NCI-H2227 treated with DMSO at 0.1 percent for 48 hours (cell line): ENCODE measurements at places on chromosomes 3 and 15.

- DNase-seq = no peak
Observed at GRCh38 chr3:15305359-15305844, 27.0 kb downstream of the SH3BP5 start.

- no peak for DNase-seq
Observed at GRCh38 chr15:31082771-31083369, 18.7 kb downstream of the TRPM1 start.

- DNase-seq = no peak
Observed at GRCh38 chr3:31502803-31503221, 29.9 kb upstream of the STT3B start.

- no peak for DNase-seq
Observed at GRCh38 chr3:15345066-15345607, 12.8 kb upstream of the SH3BP5 start.

- no peak for DNase-seq
Observed at GRCh38 chr15:64112073-64112772, 16.4 kb downstream of the SNX1 start.

DNA sequence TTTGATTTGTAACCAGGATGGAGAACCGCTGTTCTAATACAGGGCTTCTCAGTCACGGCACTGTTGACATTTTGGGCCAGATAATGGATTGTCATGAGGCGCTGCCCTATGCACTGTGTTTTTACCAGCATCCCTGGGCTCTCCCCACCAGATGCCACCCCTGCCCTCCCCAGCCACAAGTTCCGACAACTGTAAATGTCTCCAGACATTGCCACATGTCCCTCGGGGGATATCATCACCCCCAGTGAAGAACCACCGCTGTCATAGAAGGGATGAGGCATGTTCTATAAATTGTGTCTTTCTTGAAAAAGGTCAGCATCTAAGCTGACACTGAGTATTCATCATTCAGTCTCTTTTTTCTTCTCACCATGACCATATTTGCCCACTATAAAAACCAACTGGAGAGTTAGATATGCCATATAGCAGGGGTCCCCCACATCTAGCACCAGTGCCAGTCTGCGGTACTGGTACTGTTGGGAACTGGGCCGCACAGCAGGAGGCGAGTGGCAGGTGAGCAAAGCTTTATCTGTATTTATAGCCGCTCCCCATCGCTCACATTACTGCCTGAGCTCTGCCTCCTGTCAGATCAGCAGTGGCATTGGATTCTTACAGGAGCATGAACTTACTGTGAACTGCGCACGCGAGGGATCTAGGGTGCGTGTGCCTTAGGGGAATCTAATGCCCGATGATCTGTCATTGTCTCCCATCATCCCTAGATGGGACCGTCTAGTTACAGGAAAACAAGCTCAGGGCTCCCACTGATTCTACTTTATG, 260.5 kb upstream of the ST8SIA2 start:
- no peak for DNase-seq

- no peak for DNase-seq
Observed at GRCh38 chr3:46095307-46095706, 68.0 kb upstream of the XCR1 start.

- no peak for DNase-seq
Observed at GRCh38 chr3:184665101-184665500, 46.8 kb downstream of the MAGEF1 start.

DNA sequence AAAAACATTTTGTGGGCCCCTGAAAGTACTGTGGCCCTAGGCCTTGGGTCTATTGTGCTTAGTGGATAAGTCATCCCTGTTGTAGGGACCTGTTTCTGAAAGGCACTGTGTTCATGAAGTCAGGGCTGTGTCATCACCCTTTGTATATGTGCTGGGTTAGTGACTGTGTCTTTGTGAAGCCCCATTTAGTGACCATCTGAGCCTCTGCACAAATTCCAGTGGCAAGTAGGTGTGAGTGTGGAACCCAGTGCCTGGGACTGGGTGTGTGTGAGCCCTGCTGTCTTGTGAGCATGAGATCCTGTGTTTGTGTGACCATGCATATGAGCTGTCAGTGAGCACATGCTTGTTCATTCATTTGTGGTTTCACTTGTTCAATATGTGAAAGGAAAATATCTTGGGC, 1.2 kb upstream of the HYAL1 start:
- no peak for DNase-seq

DNA sequence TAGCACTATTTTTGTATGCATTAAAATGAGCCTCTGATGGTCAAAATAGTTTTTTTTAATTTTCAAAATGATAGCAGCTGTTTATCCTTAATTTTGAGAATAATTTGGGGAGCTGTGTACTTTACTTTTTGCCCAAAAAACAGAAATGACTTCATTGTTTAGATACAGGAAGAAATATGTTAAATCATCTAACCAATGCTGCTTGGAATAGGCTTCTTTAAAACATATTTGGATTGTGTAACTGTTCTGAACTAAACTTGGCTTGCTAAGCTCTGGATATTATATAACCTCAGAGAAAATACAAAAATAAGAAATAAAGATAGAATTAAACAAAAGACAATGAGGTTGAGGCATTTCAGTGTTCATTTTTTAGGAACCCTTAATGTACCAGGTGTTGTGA, 119.3 kb downstream of the SERPINI1 start:
- DNase-seq = no peak

DNA sequence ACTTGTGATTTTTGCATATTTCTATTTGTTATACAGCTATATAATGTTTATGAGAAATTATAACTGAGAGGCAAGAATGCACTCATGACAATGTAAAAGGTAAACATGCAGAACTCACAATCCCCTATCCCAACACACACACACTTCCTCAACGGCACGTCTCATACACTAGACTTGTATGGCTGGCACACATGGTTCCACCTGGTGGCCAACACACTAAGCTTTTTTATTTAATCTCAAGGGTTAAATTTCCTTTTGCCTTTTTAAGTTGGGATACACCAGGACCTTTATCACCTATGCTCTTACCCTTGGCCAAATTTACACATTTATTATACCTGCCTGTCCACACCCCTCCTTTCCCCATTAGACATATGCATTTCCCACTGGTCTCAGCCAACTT, 88.6 kb upstream of the PSMD6 start:
- DNase-seq = no peak

DNA sequence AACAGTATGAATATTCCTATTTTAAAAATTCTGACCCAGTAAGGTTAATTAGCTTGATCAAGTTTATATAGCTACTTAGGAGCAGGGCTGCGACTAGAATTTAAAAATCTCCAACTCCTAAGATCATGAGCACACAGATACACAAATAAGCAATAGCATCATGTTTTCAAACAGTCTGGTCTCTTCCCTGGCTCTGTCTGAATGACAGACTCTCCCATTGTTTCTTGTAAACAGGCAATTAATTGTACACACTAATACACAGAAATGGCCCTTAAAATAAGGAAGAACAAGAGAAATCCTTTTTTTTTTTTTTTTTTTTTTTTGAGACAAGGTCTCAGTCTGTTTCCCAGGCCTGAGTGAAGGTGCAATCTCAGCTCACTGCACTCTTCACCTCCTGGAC, 1064.4 kb upstream of the CFAP20DC start:
- DNase-seq = no peak

DNA sequence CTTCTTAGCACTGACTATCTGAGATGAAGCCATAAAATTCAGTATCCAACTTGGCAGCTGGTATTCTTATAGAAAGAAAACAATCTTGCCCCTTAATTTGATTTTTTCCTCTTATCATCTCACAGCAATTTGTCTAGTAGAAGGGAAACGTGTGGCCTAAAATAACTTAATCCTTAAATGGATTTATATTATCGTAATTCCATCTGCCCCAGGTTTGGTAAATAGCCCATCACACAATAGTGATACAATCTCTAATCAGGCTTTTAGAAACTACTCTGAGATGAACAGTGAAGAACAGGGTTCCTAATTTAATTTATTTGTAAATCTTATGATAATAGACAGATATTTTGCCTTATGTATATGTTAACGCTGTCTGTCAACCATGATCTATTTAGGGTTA, 24.8 kb downstream of the PEX5L start:
- no peak for DNase-seq

DNA sequence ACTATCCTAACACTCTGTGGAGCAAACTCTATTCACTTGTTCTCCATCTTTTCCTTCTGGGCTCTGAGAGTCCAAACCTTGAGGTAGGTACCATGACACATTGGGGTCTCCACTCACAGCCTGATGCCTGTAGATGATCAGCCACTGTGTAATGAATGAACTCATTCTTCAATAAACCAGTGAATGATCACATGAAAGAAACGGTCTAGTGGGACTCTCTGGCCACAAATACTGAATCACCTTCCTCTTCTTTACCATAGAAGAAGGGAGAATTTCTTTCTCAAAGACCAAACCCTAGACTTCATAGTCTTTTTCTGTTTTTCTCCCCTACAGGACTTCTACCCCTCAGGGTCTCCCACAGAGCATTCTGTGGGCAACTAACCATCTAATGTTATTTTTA, 20.5 kb upstream of the ABHD2 start:
- no peak for DNase-seq

- no peak for DNase-seq
Observed at GRCh38 chr3:82222401-82222800, 461.0 kb upstream of the GBE1 start.

- no peak for DNase-seq
Observed at GRCh38 chr3:73187328-73187727, 125.9 kb downstream of the EBLN2 start.

- no peak for DNase-seq
Observed at GRCh38 chr3:87949879-87950208, 109.0 kb downstream of the CGGBP1 start.

- peak; percentile 1 for DNase-seq
Observed at GRCh38 chr3:52742418-52743041, 28.2 kb downstream of the NEK4 start.

DNA sequence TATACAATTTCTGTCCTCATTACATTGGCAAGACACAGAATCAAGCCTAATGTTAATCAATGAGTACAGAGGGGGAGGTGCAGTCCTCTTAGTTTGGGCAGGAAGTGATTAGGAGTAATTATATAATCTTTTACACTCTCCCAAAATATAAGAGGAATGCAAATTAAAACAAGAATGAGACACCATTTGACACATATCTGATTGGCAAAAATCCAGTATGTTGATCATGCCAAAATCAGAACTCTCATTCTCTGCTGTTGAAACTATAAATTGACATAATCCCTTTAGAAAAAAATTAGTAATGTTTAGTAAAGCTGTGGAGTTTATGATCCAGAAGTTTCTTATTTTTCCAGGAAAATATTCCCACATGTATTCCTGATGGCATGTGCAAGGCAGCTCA, 373.4 kb downstream of the EPHA6 start:
- no peak for DNase-seq

DNA sequence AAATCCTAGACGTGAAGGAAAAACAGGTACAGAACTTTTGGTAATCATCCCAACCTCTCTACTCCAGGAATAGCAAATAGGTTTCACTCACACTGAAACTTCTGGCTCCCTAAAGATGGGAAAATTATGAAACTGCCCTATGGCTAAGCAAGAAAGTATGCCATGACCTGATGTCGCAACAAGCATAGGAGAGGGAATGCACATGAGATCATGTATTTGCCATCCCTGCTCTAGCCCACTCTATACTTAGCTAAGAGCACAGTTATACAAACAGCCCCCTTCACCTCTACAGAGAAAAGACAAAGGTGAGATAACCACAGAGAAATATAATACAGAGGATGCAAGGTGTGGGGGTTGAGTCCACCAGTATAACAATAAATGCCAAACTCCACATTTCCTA, 102.7 kb downstream of the TBC1D5 start:
- no peak for DNase-seq

- no peak for DNase-seq
Observed at GRCh38 chr3:54121414-54122323, 683 bp upstream of the CACNA2D3 start.

- DNase-seq = no peak
Observed at GRCh38 chr3:119468041-119468440, 722 bp upstream of the POGLUT1 start.

DNA sequence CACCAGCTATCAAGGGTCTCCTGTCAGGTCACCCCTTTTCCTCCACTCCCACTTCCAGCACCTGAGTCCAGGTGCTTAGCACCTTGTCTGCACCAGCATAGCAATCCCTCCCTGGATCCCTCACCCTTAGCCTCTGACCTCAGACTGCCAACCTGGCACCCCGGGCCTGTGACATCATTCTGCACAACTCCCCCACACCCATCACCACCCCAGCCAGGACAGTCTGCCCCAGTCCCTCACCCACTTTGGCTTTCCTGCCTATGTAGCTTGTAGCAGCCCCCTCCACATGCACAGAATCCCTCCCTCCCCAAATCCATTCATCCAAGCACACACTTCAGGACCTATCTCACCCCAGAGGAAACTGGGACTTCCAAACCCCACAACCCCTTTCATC, 819 bp upstream of the PLXNB1 start:
- no peak for DNase-seq

- DNase-seq = no peak
Observed at GRCh38 chr3:3172627-3173026, 6.9 kb downstream of the CRBN start.

GRCh38 chr3:133701435-133702358, 40.0 kb upstream of the TOPBP1 start:
- no peak for DNase-seq

- no peak for DNase-seq
Observed at GRCh38 chr15:59473226-59473625, 35.2 kb downstream of the FAM81A start.

- no peak for DNase-seq
Observed at GRCh38 chr3:185605566-185605965, 19.5 kb downstream of the SENP2 start.

DNA sequence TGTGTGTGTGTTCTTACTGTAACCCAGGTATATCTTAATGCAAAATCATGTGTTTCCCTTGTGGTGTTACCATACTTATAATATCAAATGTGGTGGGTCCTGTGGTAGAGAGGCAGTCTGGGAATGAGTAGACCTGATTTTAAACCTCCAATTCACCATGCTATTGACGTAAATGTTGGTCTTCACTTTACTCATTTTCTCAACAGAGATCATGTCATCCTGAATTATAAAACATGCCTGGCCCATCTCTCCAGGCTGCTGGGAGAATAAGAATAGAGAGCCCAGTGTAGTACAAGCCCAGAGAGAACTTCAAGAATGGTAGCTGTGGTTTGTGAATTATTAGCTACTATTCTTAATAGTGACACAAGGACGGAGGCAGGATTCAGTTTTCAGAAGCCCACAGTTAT, 88.1 kb downstream of the MBNL1 start:
- no peak for DNase-seq

DNA sequence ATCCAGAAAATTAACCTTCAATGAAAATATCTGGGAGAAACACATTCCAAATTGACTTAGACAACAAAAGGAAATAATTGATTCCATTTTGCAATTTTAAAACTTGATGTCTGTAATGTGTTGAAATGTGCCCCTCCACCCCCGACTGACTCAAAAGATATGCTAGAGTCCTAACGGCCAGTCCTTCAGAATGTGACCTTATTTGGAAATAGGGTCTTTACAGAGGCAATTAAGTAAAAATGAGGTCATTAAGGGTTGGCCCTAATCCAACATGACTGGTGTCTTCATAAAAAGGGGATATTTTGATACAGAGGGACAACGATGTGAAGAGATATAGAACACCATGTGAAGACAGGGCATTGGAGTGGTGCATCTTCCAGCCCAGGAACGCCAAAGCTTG, 153.9 kb downstream of the PDZRN3 start:
- no peak for DNase-seq
